ENCODE measurements at places on chromosomes 2 and 18.

DNA sequence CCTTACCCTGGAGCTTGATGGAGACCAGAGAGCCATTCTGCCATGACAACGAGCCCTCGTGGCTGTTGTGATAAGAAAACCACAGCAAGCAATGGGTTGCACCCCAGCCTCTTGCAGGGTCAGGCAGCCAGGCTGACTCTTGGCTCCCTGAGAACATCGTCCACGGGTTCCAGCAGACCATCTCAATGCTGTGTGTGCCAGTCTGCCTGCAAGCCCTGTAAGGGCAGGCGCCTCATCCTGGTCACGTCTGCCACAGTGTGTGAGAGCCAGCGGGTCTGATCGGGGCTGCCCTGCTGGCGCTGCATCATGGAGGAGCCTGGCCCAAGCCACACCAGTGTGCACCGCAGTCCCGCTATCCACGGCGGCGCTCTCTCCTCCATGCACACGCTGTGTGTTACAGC, 71.0 kb upstream of the MGAT4A start:
- DNase-seq = no peak

GRCh38 chr2:113032737-113033136, 19.9 kb downstream of the IL36B start:
- no peak for DNase-seq

- no peak for DNase-seq
These were observed 31.0 kb downstream of the PLEK start for GRCh38 chr2:68396093-68396492.

DNA sequence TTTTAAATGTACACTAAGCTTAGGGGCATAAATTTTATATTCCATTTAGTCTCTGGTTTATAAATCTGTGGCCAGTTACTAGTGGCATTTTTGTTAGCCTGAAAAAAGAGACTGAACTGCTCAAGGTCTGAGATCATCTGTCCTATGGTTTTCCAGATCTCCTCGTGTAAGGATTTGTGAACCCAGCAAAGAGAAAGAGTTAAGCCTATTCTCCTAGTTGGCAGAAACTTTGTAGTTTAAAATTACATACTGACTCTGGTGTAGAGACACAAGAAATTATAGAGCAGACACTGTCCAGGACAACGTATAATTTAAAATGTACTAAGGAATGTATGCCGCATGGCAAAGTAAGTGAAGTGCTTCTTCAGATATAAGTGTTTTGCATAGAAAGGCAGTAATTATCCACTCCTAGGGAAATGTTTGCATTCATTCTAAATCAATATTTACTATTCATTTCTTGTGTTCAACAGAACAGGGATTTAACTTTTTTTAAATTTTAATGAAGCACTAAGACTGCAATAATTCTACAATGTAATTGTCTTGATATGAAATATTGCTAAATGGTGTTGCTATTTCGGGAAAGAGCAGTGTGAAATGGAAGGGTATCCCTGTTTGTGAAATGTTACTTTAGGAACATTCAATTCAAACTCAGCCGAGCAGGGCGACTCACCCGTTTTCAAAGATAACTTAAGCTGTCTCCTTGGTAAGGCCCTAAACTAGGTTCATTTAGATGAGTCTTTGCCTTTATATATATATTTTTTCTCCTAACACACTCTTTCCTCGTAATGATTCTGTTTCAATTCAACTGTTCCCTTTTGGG, 508.4 kb upstream of the ZEB2 start:
- DNase-seq = no peak

- no peak for DNase-seq
These were observed 46.6 kb downstream of the SPATS2L start for GRCh38 chr2:200353120-200353519.

- no peak for DNase-seq
These were observed 13.8 kb downstream of the EHD3 start for GRCh38 chr2:31247711-31248110.

DNA sequence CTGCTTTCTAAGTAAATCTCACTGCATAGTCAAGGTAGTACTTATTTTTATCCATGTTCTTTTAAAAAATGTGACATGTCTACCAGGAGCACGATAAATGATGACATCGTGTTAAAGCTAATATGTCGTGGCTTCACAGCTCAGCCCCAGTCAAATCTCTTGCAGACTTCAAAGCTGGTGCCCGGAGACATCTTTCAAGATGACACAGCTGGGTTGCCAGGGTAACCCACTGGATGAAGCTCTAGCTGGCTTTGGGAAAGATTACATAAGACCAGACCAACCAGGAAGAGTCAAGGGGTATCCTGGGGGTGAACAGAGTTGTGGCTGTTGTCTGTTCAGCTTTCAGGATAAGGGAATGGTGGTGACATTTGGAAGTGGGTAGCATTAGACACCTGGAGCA, 67.8 kb downstream of the VSNL1 start:
- no peak for DNase-seq

DNA sequence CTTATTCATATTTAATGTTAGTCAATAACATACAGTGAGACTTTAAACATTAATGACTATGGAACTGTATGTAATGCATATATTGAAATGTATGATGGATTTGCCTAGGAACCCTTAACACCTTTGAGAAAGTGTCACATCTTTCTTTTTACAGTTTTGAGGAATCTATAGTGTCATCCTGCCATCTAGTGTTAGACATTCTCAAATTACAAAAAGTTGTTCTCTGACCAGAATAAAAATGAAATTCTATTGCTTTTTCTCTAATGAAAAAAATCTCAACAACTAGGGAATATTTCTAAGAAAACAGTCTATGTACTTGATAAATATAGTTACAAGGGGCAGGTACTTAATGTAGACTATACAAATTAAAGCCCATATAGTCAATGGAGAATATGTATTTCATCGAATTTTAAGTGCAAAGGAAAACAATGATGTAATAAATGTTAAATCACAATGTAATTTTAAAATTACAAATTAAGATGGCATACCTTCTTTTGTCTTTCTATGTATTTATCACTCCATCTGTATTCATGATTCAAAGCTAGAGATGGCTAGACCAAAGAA, 5.1 kb upstream of the CALCRL start:
- DNase-seq = no peak

- no peak for DNase-seq
These were observed 210.7 kb downstream of the MTX2 start for GRCh38 chr2:176479961-176480360.

DNA sequence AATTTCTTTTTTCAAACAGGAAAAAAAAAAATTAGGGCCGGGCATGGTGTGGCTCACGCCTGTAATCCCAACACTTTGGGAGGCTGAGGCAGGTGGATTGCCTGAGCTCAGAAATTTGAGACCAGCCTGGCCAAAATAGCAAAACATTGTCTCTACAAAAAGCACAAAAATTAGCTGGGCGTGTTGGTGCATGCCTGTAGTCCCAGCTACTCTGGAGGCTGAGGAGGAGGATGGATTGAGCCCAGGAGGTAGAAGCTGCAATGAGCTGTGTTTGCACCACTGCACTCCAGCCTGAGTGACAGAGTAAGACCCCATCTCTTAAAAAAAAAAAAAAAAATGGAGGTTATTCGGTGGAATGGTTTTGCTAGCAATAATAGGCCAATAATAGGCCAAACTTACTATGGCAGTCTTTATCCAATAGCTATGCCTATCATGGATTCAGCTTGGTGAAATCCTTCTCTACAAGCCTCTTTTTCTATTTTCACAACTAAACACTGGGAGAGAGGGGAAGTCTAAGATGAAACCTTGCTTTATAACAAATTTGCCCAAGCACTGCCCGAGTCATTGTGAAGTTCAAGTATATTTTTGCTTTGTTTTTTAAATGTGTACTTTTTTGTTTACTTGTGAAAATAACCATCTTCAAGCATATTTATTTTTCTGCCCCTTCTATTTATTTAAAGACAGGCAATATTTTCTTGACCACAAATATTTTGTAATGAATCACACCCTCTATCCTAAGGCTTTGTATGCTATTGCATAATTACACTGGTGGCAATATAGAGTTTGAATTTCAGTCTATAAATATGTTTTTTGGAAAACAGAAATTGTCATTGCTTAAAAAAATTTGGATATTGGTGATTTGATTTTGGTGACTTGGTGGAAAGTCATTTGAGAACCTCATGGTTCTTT, 20.0 kb upstream of the KYNU start:
- no peak for DNase-seq

DNA sequence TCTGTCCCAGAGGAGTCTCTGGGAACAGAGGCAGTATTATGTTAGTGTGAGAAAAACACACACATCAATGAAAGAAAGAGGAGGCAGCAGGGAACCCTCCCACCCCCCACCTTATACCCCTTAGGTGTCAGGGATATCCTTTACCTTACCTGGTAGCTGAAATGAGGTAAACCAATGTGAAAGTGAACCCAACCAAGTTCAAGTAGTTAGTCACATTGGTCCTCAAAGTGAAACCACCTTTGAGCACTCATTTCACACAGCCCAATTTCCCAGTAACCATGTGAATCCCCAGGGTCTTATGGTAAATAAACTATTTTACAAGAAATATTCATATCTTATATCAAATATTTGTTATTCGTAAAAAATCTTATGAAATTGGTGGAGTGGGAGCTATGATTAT, 377.8 kb downstream of the LRATD1 start:
- no peak for DNase-seq

GRCh38 chr2:95012881-95013550, 12.5 kb upstream of the MAL start:
- no peak for DNase-seq

GRCh38 chr18:37717098-37717497, 151.5 kb upstream of the CELF4 start:
- no peak for DNase-seq

GRCh38 chr2:48715042-48715899, 40.3 kb downstream of the LHCGR start:
- no peak for DNase-seq

DNA sequence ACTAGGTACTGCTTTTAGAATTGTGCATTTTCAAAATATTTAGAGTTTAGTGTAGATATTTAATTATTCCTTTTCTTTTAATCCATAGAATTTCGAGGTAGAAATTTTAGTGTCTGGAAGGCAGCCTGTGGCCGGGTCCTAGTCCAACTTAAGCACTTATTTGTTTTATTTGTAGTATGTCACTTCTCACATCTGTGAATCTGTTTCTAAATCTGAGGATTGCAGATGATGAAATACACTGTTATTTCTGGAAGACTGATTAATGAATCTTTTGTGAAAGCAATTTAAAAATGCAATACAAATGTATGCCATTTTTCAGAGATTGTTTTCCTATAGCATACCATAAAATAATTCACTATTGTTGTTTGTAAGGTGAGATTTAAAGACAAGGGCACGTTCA, 483.9 kb upstream of the TRIB2 start:
- no peak for DNase-seq

DNA sequence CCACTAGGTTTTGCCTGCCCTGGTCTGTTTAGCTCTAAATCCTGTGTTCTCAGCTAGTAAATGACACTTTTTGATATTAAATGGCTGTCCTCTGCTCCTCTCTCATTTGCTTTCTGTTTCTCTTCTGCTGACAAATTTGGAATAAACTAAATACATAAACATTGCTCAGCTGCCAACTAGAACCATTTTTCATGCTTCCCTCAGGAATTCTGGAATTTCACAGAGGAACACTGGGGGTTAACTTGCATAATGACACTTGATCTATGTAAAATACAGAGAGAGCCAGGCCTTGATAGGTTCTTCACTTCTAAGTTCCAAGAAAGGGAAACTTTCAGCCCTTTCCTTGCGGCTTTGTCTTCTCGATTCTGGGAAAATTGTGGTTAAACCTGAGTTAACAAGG, 450.6 kb upstream of the ST6GAL2 start:
- no peak for DNase-seq

GRCh38 chr2:144477281-144477956, 42.5 kb downstream of the ZEB2 start:
- no peak for DNase-seq

GRCh38 chr18:79956276-79956675, 4.8 kb upstream of the SLC66A2 start:
- no peak for DNase-seq

- peak; percentile 38 for DNase-seq
These were observed 256.8 kb downstream of the RNF152 start for GRCh38 chr18:61635901-61636528.

DNA sequence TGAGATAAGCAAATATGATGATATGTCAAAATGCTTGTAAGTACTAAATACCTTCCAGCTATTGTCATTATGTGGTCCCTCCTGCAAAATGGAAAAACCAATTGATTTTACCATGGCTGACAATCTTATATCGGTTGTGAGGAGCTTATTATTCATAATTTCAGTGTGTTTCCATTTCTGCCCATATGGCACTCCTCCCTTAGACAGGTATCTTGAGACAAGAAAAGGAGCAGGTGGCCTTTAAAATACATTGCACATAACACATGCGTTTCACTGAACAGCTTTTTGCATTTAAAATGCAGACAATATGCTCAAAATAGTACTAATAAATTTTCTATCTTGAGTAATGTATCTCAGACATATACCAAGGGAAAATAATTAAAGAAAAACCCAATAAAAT, 60.2 kb upstream of the SH3RF3 start:
- no peak for DNase-seq

DNA sequence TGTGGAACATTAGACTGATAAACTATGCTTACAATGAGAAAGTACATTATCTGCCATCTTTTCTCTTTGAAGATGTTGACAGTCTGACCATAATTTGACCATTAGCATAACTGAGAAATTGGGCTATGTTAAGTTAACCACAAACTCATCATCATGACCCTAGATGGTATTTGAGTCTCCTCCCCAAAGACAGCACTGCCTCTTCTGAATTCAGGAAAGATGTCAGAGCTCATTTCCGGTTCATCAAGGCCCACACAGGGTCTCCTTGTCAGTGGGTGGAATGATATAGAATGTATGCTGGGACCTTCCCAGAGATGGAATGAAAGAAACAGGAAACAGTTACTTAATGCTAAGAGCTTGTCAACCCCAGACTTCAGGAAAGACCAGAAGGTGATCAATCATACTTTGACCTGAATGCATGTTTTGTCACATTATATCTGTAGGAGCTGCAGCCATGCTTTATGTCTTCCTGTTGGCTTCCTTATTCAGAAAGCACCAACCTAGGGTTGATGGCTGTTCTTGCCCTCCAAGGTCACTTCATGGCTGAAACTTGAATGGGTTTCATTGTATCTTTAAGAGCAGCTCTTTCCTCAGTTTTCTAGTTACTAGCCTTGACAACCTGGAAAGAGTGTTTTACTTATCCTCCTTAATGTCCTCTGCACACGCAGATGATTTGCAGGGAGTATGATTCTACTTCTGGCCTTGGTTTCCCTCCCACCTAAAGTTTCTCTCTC, 99.1 kb upstream of the NEUROD1 start:
- DNase-seq = no peak

DNA sequence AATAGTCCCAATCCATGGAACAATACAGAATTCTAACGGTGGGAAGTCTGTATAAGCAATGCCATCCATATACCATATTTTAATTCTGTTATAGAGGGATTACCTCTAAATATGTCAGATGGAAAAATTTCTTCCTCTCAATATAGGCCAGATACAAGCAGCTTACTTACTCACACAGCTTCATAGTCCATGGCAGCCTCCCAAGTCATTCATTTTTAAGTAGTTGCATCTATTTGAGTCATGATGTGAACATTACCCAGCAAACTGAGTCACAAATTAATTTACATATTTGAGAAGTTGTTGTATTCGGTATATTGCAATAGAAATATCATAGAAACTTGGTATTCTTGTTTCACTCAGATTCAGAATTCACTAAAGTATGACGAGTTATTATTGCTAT, 20.3 kb downstream of the TBR1 start:
- no peak for DNase-seq

- DNase-seq = no peak
These were observed 122.2 kb upstream of the ZEB2 start for GRCh38 chr2:144642131-144642530.
